Astrocyte (in vitro differentiated cells and primary cell): ENCODE measurements at places on chromosomes 3 and 15.

DNA sequence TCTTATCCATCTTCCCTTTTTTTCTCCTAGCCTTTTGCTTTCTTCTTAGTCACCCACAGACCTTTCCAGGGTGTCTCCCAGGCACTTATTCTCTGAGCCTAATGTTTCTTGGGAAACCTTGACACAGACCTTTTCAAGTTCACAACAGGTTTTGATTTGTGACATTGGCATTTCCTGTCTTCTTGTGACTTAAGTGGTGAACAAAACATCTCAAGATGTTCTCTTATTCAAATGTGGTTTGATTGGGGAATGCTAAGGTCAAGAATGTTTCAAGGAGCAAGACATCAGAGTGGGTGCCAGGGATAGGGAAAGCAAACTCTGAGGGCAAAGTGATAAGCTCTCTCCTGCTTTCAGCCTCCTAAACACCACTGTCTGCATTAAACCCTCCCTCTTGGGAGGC, 68.2 kb upstream of the GSK3B start:
- DNase-seq = no peak

DNA sequence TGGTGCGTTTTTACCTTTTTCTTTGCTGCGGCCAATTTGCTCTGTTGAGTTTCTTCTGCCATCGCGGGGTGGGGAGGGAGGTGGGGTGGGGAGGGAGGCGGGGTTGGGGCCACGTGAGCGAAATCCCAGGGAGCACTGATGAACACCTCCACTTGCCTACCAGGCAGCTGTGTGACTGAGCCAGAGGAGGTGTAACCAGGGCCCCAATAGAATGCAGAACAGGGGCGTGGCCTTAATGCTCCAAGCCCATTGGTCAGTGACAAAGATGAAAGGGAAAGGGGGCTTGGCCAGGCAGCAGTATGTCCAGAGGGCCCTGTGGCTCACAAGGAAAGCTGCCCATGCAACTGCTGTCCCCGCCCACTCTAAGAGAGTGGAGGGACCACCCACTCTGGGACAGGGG, 21.4 kb upstream of the OR4F6 start:
- DNase-seq = no peak

DNA sequence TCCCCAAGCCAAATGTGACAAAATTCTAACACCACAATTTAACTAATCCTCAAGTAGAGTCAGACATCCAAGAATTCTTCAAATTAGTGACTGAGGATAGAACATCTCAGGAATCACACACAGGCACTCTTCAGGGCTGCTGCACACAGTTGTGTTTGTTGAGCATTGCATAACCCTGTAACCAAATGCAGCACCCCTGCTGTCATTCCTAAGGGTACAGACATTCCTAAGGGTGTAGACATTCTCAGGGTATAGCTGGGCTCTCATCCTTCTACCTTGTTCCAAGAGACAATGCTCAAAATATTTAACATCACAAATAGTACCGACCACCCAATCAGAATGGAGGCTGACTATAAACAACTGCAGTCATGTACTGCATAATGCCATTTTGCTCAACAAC, 107.1 kb upstream of the UBE2E2 start:
- DNase-seq = no peak

GRCh38 chr3:185290266-185290665, 36.4 kb upstream of the EHHADH start:
- no peak for DNase-seq

- DNase-seq = no peak
These were observed 61.9 kb upstream of the RASGRP1 start for GRCh38 chr15:38626443-38627050.
